CD8-positive, alpha-beta memory T cell (primary cell): ENCODE measurements at places on chromosomes 3 and 15. TPM values are rescaled to one million over a fixed set of nuclear protein-coding genes. Genes with fewer than 3 reads are reported as not detected.

DNA sequence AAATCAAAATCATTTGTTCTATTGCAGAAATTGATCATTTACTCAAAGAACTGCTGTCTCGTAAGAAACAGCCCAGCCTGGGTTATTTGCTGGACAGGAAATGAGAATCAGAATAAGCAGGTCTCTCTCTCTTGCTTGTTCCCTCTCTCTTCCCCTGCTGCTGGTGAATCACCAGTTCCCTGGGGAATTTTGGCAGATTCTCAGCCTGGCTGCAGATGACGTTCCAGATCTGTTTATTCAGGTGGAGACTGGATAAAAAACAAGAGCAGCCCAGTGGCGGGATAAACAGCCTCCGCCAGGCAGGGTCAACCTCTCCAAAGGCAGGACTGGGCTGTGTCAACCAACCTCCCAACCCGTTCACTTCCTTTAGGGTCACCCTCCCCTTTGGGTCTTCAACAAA is 72.1 kb downstream of the LRIG1 start:
- DNase-seq, result no peak

Gene CISH
- total RNA-seq, result 222 TPM

Gene RASGRF1
- total RNA-seq, result not detected

Gene CAND2
- total RNA-seq, result 1.1 TPM

Gene RCCD1
- total RNA-seq, result 21.7 TPM

DNA sequence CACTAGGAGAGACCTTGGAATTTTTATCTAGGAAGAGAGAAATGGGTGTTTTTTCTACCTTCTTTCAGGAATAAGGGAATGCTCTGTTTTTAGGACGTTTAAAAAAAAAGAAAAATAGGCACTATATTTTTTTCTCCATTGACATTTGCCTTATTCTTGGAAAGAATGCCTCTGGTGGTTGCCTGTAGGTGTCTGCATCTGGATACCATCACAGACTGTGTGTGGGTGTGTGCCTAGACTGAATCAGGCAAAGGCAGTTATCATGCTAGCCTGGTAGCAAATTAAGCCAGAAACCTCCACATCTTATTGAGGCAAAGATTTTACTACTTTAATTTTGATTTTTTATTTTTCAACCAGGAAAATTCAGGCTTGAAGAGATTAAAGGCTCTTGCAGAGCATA is 513.6 kb upstream of the KCNMB2 start:
- DNase-seq, result no peak

Gene ADAMTSL3
- total RNA-seq, result not detected

DNA sequence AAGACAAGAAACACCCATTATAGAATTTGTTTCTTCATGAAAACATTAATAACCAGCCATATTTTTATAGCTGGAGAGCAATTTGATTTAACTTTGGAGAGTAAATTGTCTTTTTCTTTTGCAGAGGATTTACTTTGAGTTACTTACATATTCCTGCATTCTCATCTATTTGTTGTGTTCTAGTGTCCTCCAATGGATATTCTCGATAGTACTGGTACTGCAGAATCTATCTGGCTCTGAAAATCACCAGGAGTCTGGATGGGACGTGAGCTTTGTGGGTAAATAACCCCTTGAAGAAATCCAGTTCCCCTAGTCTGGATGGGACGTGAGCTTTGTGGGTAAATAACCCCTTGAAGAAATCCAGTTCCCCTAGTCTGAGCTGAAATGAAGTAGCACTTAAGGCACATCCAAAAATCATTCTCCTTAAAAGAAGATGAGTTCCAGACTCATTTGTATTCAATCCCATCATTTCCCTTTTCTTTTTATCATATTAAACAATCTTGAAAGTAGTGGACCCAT is 294.1 kb upstream of the UBE2E2 start:
- no peak for DNase-seq

Gene CD200
- total RNA-seq, result 17.9 TPM

Gene PLSCR2
- not detected for total RNA-seq

GRCh38 chr3:136734382-136735070 is 17.7 kb downstream of the STAG1 start:
- DNase-seq, result no peak

DNA sequence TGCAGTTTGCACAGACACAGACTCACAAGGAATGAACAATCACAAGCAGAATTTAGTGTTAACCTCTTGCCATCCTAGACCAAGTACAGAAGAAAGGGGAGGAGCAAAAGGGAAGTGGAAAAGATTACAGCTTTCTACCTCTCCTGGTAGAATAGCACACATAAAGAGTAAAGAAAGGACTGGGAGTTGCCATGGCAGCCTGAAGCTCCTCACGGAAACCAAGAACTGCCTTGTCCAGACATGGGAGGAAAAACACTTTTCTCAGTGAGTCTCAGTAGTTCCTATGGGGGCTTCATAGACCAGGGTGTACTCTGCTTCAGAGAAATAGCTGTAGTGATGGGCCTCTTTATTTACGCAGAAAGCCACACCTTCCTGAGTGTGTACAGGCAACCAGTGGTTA is 114.7 kb upstream of the GAP43 start:
- no peak for DNase-seq

DNA sequence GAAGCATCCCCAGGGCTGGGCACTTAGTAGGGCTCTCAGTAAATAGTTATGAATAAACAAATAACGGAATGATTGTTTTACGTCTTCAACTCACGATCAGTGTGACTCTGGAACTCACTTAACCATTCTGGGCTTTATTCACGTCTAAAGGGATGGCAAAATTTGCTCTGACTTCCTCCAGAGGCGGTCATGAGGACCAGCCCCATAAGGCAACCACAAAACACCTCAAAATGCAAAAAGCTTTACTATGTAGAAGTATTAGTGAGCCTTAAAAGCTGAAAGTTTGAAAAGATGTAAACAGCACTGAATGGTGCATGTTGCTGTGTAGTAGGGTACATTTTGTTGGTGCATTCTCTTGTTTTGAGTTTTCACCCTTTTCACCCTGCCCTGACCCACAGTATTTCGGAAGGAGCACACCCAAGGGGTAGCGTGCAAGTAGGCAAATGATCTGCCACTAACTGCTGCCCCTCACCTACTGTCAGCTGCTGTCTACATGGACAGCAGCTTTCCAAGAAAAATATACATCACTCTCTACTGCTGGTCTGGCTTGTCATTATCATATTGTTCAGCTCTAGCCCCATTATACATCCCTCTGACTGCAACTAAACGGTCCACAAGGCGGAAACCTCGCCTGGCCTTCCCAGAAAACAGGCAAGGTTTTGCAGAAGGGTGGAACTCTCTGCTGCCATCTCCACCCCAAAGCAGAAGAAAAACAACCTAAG is 308.5 kb upstream of the PROK2 start:
- DNase-seq, result no peak

- DNase-seq, result no peak
These were observed 72.7 kb upstream of the ABI3BP start for GRCh38 chr3:101065962-101066361.

Gene HHATL
- total RNA-seq, result not detected

DNA sequence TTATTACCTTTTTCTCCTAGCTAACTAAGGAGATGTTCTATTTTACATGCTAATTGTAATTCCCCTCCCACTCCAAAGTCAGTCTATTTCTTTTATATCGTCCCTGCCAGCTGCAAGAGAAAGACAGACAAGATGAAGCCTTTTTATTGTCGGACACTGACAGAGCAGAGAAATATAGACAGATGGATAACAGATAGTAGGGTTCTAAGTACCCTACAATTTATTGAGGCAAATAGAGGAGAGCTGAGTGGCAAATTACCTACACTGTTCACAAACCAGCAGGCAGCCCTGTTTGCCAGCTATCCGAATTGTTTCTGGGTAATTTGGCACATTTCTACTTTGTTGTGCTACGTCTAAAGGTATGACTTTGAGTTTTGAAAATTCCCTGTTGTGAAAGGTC is 392.3 kb upstream of the ZNF717 start:
- DNase-seq, result no peak

GRCh38 chr3:171649267-171649666 is 161.0 kb downstream of the PLD1 start:
- DNase-seq, result no peak

DNA sequence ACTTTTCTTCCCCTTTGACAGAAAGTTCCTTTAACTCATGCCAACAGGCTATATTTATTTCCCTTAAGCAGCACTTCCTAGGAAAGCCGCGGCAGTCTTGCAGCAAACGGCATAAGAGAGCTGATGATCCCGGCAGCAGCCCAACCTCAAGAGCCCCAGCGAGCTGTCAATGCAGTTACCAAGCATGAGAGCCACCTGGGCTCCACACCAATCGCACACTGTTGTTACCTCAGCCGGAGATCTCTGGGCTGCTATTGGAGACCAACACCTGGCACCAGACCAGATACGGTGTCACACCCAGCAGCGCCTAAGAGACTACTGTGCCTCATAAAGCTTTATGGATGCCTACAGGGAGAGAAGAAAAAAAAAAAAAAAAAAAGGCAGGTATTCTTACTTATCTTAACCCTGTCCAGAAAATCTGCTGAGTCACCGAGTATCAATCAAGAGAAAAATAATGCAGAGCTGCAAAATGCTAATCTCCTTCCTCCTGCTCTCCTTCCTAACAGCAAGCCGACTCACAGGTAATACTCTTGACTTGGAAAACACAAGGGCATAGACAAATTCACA is 11.7 kb downstream of the ABCC5 start:
- no peak for DNase-seq

DNA sequence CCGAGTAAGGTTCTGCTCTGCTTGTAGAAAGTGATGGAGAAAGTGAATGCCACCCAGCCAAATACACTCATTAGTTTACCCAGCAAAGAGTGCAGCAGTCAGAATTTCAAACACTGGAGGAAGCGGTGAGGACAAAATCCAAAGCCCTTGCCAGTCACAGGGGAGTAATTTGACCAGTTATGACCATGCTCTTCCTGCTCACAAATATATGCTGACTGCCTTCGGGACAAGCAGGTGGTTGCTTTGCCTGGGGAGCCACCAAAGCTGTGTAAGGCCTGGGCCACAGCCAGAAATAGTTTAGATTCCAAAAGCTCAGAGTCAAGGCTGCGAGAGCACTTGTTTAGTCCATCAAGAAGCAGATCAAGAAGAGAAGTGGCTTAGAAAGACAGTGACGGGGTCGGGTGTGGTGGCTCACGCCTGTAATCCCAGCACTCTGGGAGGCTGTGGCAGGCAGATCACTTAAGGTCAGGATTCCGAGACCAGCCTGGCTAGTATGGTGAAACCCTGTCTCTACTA is 51.0 kb upstream of the ATP13A3 start:
- no peak for DNase-seq

DNA sequence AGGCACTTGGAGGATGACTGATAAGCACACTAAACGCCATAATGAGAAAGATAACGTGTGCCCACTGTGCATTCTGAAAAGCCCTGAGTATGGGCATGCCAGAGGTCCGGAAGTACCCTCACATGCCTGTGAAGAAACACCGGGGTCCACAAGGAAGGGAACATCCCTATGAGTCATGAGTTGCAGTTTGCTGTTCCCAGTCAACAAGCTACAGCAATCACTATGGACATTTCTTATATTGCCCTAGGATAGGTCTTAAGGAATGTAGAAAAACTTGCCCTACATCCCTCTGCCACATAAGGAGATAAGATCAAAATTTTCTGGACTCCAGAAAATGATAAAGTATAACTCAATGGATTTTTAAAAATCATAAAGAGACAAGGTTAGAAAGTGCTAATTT is 9.9 kb downstream of the MB21D2 start:
- no peak for DNase-seq

GRCh38 chr3:134592806-134593205 is 58.0 kb downstream of the KY start:
- no peak for DNase-seq

- peak; percentile 24 for DNase-seq
These were observed 36.1 kb downstream of the TTC23 start for GRCh38 chr15:99213187-99213811.

- no peak for DNase-seq
These were observed 60.7 kb downstream of the EXOG start for GRCh38 chr3:38556640-38557358.

Gene UNC13C
- total RNA-seq, result not detected

Gene CPA3
- not detected for total RNA-seq

GRCh38 chr3:106965307-106965706 is 411.9 kb upstream of the CCDC54 start:
- no peak for DNase-seq

DNA sequence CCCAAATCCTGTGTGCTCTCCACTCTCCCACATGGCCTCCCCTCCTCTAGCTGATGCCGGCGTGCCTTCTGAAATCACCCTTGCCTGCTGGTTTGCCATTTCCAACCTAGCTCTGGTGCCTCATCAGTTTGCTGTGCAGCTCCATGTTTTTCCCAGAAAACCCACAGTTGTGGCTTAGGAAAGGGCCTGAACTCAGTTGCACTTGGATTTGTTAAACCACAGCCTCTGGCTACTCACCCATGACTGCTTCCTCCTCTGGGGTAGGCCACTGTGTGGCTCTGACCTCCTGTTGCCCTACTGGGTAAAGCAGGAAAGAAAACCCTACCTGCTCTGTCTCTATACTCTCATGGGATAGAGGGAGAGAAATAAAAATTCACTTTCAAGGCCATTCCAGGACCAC is 97.3 kb downstream of the DAPK2 start:
- DNase-seq, result no peak

- no peak for DNase-seq
These were observed 184.2 kb upstream of the TPM1 start for GRCh38 chr15:62858343-62858742.

DNA sequence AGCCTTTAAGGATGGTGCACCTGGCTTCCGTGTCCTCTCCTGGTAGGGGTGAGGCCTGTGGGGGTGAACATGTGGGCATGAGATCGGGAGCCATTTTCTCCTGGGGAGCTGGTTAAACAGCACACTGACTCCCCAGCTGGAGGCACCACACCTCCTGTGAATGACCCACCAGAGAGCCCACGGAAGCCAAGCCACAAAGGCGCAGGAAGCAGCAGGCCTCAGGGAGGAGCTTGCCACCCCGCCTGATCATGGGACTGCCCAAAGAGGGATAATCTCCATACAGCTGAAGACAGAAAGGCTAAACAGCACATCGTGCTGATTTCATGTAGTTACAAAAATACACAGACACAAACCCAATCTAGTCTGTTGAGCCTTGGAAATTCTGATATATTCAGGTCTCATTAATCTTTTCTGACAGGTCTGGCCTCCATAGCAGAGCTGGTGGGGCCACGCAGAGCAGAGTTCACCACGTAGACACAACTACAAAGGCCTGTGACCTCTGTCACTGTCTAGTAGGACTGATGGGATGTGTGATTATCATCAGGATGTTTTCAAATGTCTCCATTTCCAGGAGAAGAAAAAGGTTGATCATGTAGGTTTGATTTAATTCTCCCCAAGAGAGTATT is 75.2 kb downstream of the DUT start:
- DNase-seq, result no peak

Gene SELENOT
- 158 TPM for total RNA-seq

DNA sequence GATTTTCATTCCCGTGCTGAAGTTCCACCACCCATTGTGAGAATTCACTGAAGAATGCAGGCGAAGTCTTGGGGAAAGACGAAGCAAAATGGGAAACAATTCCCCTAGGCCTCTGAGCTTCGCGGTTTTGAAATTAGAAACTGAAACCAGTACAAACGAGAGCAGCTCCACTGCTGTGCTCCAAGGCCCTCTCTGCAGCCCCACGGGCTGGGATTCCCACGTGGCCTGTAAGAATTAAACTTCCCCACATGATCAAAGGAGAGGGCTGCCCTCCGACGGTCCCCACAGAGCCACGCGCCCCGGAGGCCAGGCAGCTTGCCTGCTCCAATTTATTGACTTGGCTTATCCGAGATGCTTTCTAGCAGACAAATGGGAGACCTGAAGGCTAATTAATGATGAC is 144.0 kb downstream of the GREM1 start:
- no peak for DNase-seq

Gene ASB14
- total RNA-seq, result not detected

GRCh38 chr3:11541321-11542303 is 102.1 kb downstream of the VGLL4 start:
- peak; percentile 3 for DNase-seq

GRCh38 chr15:70557521-70558258 is 205.7 kb downstream of the UACA start:
- peak; percentile 8 for DNase-seq

Gene CCR3
- not detected for total RNA-seq
